Hematopoietic multipotent progenitor cell treated with erythropoietin and hydrocortisone succinate and interleukin-3 and kit ligand, for 4 days (in vitro differentiated cells): ENCODE measurements at places on chromosomes 3 and 15.
A peak's percentile ranks its signal among the peaks of the same experiment; 100 is the strongest.

DNA sequence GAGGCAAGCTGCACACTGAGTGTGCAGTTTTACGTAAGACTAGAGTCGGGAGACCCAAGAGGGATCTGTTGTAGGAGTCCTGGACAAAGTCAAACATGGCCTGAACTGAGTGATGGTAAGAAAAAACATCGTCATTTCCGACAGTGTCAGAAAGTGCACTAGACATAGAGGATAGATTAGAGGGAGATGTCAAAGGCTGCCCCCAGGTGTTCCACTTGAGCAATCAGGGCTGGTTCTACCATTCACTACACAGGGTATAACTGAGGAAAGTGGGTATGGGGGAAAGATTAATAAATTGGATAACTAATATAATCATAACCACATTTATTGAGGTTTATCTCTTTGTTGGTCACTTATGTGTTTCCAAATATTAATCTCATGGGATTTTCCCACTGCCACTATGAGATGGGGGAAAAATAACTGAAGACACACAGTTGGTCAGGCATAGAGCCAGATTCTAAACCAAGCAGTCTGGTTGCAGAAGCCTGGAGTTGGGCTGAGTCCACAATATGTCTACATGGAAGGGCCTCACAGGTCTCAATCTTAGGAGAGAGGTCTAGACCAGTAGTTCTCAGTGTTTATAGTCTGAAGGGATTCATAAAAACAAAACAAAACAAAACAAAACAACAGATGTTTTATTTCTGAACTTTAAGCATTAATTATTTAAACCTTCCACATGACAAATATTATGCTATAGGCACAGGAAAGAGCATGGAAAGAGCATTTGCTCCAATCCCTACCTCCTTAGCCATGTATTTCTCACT, 766.5 kb downstream of the NTRK3 start:
- DNase-seq, result no peak

DNA sequence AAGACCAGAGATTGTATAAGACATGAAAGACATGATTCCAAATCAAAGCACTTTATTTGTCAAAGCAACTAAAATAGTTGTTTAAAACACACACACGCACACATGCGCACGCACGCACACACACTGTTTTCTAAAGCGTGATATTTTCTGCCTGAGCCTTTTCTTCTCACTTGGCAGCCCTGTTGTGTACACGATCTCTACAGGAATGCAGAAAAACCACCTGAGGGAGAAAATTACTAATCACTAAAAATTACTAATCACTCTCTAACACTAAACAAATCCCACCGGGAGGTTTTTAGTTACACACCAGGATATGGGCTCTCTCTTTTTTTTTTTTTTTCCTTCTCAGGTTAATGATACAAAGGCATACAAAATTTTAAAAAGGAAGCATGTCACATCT, 160.1 kb upstream of the ATP11B start:
- DNase-seq, result no peak

DNA sequence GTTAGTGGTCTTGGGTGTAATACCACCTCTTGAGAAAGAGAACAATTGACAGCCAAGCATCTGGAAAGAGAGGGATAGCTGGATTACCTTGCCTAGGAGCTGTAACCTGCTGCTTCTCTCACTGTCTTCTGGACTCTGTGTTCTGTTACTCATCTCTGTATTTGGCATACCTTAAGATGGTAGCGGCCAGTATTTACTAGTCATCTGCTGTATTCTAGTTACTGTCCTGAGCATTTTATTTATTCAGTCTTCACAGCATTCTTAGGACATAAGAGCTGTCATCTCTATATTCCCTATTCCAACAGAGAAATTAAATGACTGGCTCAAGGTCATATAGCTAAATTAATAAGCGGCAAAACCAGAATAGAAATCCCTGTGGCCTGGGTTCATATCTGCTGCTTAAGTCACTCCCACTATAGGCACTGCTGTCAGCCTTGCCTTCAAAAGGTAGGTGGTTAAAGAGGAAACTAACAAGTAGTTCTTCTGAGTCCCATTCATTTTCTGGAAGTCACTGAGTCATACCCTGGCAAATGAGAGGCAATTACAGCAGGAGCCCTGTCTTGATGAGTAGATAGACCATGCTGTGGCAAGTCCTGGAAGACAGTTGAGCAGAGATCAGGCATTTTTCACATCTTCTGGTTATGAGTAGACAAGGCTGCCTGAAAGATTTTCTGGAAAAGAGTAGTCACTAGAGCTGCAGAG, 68.2 kb downstream of the RAB7A start:
- peak; percentile 63 for DNase-seq

DNA sequence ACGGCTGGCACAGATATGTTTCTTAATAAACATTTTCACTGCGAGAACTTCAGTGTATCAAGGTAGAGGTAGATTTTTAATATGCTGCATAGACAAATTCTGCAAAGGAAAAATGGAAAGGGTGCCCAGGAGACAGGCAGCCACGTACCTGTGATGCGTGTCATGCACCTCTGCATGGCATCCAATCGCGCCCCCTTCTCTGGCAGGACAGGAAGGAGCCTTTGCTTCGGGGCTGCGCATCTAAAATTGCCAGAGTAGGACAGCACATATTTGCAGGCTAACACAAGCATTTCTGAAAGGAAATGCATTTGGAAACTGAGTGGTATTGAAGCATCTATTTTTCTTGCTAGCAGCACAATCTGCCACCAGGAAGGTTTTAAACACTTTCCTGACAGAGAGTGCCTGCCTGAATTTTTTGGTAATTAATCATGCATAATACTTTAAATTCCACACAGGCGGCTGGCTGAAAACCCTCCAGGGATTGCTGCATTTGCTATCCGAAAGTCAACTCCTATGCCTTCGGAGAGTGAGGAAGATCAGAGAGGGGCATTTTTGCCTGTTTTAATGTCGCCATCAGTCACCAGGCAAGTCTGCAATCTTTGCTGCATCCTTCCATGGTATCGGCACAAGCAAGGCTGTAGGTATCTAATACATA, 165.1 kb upstream of the ATP10A start:
- DNase-seq, result no peak

GRCh38 chr3:171967932-171968678, 71.3 kb upstream of the FNDC3B start:
- DNase-seq, result no peak

DNA sequence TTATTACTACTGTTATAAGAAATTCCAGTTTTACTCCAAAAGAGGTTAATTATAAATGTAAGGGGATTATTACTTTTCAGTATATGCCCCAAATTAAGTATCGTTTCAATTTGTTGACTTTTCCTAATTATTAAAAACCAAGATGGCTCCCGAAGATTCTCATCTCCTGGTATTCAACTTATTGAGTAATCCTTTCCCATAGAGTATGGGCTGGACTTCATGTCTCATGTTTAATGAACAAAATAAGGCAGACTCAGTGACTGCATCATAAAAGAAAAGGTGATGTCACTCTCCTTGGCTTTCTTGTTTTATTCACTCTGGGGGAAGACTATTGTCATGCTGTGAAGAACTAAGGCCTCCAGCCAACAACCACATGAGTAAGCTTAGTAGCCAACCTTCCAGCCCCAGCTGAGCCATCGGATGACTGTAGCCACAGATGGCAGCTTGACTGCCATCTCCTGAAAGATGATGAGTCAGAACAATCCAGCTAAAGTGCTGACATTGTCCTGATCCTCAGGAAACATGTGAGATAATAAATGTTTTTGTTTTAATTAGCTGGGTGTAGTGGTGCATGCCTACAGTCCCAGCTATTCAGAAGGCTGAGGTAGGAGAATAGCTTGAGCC, 17.3 kb downstream of the IGF2BP2 start:
- peak; percentile 41 for DNase-seq

DNA sequence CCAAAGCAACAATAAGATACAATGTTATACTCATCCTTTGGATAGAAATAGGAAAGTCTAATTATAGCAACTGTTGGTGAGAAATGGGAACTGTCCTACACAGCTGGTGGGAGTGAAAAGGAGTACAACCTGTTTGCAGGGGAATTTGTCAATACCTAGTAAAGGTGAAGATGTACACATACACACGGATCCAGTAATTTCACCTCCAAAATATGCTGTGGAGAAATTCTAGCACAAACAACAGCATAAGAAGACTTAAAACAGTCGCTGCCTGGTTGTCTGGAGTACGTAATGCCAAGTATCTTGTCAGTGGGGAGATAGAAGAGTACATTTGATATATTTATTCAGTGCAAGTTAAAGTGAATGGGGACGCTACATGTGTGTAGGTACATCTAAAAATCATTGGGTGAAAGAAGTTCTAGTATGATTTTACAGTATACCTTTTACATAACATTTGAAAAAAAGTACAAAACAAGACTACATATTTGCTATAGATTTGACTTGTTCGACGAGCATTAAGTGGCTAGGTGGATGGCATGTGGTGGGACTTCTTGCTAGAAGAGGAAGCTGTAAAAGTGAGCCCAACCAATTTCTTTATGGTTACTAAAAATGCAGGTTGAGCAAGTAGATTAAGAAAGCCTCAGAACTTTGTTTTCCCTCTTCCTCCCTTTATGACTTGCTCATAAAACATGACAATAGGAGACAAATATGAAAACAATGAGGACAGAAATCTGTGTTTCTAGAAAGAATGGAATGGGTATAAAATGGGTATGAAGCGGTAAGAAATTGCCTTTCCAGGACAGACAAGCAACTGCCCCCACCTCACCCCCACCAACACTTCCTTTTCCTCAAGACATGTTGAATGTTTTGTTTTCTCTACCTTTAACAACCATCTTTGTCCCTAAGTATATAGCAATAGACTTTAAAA, 50.2 kb upstream of the CCR4 start:
- DNase-seq, result peak; percentile 48

- no peak for DNase-seq
Observed at GRCh38 chr3:187132666-187133065, 6.6 kb downstream of the RPL39L start.

DNA sequence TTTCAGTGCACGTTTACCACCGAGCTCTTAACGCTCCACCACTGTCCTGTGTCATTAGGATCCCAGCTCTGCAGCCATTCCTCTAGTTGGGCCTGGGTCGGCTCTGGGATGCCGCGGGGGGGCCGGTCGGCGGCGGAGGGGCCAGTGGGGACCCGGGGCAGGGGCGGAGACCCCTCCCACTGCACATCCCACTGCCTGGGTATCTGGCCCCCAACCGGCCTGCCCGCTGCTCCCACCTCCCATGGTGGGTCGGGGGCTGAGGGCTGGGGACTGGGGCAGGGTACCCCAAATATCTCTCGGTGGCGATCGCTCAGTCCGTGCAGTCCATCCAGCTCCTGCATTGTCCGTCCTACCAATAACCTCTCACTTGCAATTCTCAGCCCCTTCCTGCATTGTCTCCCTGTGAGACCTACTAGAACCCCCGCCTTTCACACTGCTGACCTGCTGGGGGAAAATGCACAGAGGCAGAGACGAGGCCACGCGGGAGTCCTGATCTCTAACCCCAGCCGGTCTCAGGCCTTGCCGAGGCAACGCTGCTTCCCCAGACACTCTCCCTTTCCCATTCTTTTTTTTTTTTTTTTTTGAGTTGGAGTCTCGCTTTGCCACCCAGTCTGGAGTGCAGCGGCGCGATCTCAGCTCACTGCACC, 24.0 kb upstream of the MUC20 start:
- no peak for DNase-seq

DNA sequence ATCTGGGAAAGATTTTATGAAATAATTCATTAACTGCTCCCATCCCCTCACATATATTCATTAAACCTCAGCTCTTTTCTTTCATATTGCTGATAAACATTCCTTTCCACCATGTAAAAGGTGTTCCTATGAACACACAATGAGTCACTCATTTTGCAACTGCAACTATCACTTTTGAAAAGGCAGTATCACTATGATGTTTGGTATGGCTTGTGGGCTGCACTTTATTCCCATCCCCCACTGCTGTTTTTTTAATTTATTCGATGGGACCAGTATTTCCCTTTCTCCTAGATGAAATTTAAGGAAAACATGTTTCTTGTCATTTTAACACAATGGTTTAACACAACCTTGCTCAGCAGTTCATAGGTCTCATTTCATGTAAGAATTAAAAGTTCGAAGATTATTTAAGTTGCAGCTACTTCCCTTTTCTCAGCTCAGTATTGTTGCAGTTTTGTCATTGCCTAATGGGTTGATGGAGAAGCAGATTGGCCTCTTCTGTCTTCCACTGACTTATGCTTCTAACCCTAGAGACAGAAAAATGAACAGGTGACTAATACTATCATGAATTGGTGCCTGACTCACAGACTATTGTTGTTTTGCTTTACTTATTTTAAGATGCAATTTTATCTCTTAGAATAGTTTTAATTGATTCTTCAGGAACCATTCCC, 280.3 kb downstream of the ZPLD1 start:
- peak; percentile 19 for DNase-seq

GRCh38 chr3:128321418-128321817, 145.3 kb downstream of the DNAJB8 start:
- DNase-seq, result no peak

DNA sequence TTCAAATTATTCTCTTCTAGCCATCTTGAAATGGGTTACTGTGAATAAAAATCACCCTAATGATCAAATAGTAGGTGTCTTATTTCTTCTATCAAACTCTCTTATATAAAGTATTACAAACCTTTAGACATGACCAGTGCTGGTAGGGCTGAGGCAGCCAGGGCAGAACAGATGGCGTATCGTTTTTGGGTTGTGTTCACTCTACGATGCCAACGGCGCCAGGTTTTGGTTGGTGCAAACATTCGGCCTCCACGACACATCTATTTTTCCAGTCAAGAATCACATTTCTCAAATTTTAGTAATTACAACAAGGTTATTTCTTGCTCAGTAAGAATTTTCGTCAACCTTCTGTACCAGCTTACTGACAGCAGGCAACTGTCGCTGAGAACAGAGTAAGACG, 2.2 kb downstream of the RPL4 start:
- no peak for DNase-seq

DNA sequence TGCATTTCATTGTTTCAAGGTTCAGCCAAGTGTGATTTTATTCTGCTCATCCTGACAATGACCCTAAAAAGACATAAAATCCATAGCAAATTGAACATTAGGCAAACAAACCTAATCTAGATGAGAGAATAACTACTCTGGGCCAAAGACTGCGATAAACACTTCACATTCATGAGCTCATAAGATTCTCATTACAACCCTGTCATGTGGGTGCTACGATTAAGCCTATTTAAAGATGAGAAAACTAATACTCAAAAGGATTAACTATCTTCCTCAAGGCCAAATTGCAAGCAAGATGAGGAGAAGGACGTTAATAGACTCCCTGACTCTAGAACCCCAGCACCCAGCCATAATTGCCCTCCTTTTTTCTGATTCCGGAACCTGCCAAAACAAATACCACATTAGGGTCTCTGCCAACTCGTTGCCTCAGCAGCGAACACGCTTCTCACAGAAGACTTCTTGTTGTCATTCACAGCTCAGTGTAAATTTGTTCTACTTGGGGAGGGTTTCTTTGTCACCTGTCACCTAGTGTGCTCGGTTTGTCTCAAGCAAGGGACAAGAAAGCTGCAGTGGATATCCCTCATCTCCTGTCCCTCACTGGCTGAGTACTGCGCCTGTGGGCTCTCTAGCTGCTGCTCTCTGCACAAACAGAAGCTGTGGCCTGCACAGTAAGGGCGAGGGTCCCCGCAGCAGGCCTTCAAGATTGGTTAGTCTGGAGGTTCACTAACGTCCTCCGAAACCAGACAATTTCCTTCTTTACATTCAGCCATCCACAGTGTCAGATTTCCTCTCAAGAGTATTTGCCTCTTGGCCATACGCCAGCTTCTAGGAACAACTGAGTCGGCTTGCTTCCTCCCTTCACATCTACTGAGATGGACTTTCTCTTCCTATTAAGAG, 200.0 kb upstream of the UBE2E2 start:
- peak; percentile 2 for DNase-seq
